ENCODE measurements at places on chromosomes 16 and 17.

GRCh38 chr16:84228256-84228838 is 11.5 kb downstream of the KCNG4 start:
- peak; percentile 90 for DNase-seq

DNA sequence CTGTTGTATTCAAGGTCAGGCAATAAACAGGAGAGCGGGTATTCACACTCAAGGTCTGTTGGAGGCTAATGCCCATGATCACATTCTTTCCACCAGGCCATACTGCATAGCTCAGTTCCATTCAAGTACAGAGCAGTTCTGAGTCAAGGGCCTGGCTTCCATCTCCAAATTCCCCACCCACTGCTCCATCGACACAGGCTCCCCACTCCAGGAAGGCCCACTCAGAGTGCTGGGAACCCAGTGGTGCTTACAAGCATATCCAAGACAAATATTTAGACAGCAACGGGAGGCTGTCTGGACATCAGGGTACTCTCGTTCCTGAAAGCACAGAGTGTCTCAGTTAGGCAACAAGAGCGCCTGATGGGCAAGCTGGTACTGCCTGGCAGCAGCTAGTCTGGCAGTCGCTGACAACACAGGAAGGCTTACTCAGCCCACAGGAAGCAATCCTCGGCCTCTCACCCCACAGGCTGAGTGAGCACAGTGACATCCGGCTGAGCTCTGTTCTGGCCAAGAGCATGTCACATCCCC is 40.9 kb downstream of the RFFL start:
- DNase-seq = no peak

DNA sequence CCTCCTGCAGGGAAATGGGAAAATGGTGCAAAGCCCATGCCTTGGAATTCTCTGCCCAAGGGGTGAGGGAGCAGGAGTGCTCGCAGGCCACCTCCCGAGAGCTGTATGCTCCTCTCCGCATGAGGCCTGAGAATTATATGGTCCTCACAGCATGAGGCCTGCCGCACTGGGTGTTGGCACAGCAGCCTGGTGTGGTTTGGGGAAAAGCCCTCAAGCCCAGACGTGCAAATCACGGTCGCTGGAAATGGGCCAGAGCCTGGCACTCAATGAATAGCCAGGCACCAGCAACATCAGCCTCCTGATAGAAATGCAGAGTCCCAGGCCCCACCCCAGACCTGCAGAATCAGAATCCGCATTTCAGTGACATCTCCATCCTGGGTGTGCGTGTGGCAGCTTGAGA is 156.4 kb upstream of the FOXF1 start:
- no peak for DNase-seq

- no peak for DNase-seq
Measured at GRCh38 chr17:80445726-80446110, 30.7 kb downstream of the NPTX1 start.

DNA sequence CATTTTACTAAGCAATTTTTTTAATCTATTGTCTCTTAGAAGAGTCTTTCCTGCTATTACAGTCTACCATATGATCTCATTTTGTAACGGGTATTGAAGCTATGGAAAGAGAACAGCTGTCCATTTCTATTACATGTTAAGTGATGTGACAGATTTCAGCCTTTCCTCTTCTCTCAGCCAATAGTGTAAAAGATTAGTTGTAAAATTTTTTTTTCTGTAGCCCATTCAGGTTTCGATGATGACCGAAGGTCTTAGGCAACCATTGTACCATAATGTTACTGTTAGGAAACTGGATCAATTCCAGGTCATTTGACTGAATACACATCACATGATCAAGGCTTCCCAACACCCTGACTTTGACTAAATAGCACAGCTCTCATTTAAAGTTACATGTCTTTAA is 147.6 kb upstream of the HLF start:
- no peak for DNase-seq

- no peak for DNase-seq
Measured at GRCh38 chr16:48075398-48075797, 80.4 kb downstream of the ABCC12 start.

DNA sequence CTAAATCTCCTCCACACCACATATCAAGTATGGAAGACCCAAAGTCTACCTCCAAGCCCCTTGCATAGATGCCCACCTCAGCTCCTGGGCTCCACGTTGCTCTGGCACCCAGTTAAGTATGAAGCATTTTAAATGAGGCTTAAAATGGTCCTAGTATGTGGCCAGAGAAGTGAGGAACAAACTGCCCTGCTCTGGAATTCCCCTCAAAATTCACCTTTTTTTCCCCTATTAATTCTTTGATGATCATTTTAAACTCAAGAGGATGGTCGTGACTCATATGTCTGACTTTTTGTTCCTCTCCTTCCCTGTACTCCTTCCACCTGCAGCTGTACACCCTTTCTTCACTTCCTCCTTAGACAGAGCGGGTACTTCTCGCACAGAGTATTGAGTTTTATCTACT is 234.5 kb upstream of the MYOCD start:
- no peak for DNase-seq
